Caki2 (cell line): ENCODE measurements at places on chromosomes 16 and 17. TPM values are rescaled to one million over a fixed set of nuclear protein-coding genes. Genes with fewer than 3 reads are reported as not detected.
A peak's percentile ranks its signal among the peaks of the same experiment; 100 is the strongest.

- DNase-seq: no peak
Measured at GRCh38 chr16:85955566-85955965, 56.6 kb downstream of the IRF8 start.

- DNase-seq: peak; percentile 72
Measured at GRCh38 chr16:180681-181564, 664 bp downstream of the HBQ1 start.

ASIC2 gene
- total RNA-seq: 2.4 and 2.5 TPM in 2 replicates

LAT gene
- 48.8 and 51.3 TPM in 2 replicates for total RNA-seq

CYBA gene
- total RNA-seq: 520 and 591 TPM in 2 replicates

TENT4B gene
- 3.3 and 4.2 TPM in 2 replicates for total RNA-seq

SLC6A2 gene
- total RNA-seq: not detected in 2 replicates

DNA sequence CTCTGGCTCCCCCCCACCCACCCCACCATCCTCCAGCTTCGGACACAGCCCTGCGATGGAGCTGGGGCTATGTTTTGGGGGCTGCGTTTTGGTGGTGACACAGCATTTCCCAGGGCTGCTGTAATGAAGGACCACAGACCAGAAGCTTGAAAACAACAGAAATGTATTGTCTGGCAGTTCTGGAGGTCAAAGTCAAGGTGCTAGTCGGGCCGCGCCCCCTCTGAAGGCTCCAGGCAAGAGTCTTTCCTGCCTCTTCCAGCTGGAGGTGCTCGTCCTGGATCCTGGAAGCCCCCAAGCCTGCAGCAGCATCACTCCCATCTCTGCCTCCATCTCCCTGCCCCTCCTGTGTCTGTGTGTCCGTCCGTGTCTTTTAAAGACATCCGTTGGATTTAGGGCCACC lies 50.8 kb downstream of the TBC1D16 start:
- no peak for DNase-seq

DNA sequence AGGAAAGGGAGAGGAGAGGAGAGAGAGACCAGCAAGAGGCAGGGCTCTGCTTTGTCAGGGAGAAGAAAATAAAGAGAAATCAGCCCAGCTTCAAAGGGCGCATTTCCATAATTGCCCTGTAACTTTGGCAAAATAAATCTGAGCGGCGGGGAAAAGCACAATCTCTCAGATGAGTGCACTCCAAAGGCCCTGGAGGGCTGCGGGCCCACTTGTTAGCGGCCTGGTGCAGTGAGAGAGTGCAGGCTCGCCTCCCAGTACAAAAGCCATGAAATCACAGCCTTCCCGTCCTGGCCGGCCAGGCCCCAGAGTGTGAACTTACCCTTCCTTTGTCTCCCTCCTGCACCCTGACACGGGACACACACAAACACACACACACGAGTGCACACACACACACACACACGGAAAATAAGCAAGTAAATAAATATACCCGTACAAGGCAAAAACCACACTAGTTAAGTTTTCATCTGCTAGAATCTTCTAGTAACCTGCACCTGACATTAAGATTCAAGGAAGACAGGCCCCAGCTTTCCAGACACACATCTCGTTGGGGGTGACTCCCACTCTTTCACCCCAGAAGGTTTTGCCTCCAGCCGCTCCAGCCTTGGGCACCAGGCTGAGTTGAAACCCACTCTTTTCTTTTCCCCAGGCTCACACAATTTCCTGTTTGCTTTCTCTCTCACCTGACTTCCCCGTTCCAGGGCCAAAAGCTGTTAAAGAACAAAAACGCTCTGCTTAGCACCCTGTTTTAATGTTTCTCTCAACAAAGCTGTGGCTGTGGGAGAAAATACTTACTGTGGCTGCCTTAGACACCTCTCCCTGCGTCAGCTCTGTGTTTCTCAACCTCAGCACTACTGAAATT lies 8.5 kb downstream of the IRX3 start:
- DNase-seq: no peak

DNA sequence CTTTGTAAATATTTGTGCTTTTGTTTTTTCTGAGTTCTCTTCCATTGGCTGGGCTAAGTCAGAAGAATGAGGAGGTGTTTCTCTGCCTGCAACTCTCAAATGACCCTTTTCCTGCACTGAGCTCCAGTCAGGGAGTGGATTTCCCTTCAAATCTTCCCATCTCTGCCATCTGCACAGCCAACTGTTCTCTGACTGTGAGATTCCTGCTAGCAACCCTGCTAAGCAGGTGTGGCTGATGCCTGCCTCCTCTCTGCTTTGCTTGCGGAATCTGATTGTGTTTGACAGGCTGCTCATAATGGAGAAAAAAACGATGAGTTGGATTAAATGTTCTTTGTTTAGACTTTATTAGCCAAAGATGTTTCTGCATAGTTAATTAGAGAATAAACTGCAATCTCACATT lies 519.8 kb downstream of the TMEM114 start:
- no peak for DNase-seq

DNA sequence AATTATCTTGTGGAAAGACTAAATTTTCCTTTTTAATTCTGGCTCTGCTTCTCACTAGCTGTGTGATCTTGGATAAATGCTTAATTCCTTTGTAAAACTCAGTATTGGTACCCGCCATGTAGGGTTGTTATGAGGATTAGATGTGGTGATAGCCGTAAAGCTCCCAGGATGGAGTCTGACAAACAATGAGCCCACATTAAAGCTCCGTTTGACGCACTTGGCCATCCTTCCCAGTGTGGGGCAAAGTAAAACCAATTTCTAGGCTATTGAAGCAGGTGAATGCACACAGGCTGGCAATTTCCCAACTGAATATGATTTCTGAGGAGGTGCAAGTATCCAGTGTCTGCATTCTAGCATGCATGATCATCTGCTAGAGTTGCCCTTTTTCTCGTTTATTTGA lies 123.6 kb downstream of the MRTFB start:
- no peak for DNase-seq

DNA sequence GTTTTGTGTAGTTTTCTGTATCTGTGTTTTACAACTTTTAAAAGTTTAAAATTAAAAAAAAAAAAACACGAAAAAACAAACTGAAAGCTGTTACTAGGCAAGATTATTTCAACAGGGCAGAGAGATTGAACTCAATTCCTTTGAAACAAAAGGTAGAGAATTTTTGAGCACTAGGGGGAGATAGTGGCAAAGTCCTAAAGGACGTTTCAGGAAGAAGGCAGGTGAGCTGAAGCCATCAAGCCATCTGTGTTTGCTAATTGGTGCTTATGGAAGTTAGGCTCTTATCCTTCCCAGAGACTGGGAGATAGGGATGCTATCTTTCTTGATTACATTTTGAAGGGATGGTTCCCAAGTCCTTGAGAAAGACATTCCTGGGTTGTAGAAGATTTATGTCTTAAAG lies 70.6 kb upstream of the CLEC3A start:
- DNase-seq: peak; percentile 14

DNA sequence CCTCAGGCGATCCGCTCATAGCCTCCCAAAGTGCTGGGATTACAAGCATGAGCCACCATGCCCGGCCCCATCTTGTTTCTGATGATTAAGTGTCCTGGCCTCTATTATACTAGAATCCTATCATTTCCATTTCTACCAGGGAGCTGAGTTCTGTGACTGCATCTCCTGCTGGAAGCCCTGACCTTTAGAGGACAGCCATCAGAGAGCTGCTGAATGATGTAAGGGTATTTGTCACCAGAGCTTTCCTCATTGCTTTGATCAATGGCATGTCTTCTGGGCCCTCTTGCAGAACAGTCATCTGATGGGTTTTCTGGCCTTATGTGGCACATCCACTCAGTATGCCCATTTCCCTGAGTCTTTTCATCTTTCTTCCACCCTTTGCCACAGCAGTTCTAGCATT lies 39.9 kb downstream of the PSMD12 start:
- DNase-seq: no peak

AOC2 gene
- total RNA-seq: 0.38 TPM in 1 of 2 replicates, not detected in the other

- no peak for DNase-seq
Measured at GRCh38 chr16:13560151-13560550, 359.8 kb upstream of the ERCC4 start.

- DNase-seq: no peak
Measured at GRCh38 chr17:37614391-37614790, 5.2 kb upstream of the SYNRG start.

GRCh38 chr17:62703776-62704380 lies 76.4 kb downstream of the MRC2 start:
- peak; percentile 74 for DNase-seq

DNA sequence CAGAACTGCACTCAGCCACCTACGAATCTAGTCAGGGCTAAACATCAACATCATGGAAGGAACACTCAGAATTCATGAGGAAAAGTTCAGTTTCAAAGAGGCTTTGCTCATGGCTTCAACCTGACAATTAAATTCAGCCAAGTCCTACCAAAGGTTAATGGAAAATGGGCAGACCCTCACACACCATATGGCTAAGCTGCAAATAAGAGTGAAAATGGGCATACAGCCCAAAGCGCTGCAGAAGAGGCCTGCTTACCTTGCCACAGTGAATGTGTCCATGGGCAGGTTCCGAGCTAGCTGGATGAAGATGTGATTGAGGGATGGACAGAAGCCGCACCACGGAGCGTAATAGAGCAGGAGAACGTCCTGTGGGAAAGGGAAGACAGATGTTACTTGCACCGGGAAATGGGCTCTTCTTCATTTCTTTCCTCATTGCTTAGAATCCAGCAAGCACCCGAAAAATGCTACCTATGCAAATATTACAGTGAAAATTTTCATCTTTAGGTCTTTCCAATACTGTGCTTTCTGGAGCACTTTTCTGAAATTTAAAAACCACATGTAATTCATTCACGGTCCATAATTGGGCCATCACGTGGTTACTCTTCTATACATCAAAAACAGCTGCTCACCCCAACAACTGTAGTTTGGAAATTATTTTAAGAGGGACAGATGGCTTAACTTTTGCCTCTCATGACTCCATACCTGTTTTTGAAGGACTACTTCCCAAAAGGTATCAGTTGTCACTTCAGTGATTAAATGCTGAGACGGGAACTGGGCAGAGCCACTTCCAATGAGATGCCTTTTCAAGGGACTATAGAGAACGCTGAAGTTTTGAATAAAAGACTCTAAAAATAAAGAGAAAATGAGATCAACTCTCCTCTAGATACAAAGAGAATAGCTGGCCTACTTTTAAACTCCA lies 19.6 kb downstream of the SNN start:
- DNase-seq: no peak

DNA sequence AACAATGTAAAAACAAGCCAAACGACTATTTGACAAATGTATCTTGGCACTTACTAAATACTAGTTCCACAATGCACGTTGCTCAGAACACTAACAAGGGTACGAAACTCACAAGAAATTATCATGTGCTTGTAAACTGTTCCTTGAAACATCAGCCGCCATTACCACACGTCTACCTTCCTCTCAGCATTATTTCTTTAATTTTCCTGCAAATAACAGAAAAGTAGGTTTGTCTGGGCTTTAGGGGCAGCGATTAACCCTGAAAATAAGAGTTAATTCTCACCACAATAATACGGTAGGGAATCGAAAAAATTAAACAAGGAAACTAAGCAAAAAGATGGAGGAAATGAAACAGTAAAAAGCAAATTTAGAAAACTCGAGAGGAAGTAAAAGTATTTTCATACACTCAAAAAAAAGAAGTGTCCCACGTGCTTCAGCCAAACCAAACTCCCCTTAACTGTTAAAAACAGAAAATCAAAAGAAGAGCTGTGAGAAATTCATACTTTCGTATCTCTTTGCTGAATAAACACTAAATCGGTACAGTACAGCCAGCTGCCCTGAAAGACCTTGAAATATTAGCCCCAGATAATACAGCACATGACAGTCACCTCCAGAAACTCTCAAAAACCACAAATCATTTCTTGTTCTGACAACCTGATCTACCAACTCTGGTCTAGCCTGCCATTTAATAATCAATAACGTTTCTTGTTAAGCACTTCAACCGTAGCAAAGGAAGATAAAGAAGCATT lies 1.2 kb downstream of the ARHGAP17 start:
- no peak for DNase-seq

KRT10 gene
- 75.2 and 76.4 TPM in 2 replicates for total RNA-seq

TVP23B gene
- total RNA-seq: 56.8 and 69.6 TPM in 2 replicates

- DNase-seq: no peak
Measured at GRCh38 chr16:28958836-28959235, 8.1 kb downstream of the NFATC2IP start.

TMEM220 gene
- 0.14 and 1.4 TPM in 2 replicates for total RNA-seq

MT1X gene
- 141 and 168 TPM in 2 replicates for total RNA-seq

- DNase-seq: peak; percentile 71
Measured at GRCh38 chr16:67246081-67246755, 1.1 kb downstream of the FHOD1 start.

- no peak for DNase-seq
Measured at GRCh38 chr16:74280448-74280847, 16.2 kb upstream of the PSMD7 start.

CHD9NB gene
- 3.8 TPM in 1 of 2 replicates, not detected in the other for total RNA-seq
